Stomach (tissue), 19 donors: ENCODE measurements at places on chromosomes 2 and 18. TPM values are rescaled to one million over a fixed set of nuclear protein-coding genes. Genes with fewer than 3 reads are reported as not detected.
A peak's percentile ranks its signal among the peaks of the same experiment; 100 is the strongest.

Gene FBXO41
- 0.80 TPM for polyA plus RNA-seq

Gene AQP4
- 0.83 TPM for polyA plus RNA-seq

Gene ME2
- polyA plus RNA-seq: 40.6 TPM

Gene RAD51AP2
- 0.20 TPM for polyA plus RNA-seq

Gene WIPF1
- 8.8 TPM for polyA plus RNA-seq

Gene ANKRD62
- polyA plus RNA-seq: not detected

DNA sequence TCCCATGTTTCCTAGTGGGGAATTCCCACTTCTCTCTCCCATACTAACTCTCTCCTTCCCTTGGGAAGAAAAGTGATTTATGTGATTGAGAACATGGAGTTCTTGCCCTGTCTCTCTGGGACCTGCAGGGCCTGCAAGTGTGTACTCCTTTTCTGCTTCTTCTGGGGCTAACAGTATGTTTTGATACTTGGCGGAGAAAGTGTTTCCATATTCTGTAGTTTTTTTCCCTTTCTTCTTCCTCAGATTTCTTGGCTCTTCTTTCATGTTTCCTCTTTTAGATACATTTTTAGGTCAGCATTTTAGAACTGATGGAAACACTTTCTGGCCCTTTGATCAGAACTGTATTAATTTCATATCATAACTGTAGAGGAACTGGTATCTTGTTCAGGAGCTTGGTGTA, 352.2 kb downstream of the DLGAP1 start:
- no peak overlapping the region for H3K4me3 ChIP-seq
- H3K36me3 ChIP-seq: no peaks in the 10 kb centered on the region
- no peak overlapping the region for H3K27ac ChIP-seq
- no peaks in the 10 kb centered on the region for H3K27me3 ChIP-seq
- no peaks in the 10 kb centered on the region for H3K4me1 ChIP-seq

DNA sequence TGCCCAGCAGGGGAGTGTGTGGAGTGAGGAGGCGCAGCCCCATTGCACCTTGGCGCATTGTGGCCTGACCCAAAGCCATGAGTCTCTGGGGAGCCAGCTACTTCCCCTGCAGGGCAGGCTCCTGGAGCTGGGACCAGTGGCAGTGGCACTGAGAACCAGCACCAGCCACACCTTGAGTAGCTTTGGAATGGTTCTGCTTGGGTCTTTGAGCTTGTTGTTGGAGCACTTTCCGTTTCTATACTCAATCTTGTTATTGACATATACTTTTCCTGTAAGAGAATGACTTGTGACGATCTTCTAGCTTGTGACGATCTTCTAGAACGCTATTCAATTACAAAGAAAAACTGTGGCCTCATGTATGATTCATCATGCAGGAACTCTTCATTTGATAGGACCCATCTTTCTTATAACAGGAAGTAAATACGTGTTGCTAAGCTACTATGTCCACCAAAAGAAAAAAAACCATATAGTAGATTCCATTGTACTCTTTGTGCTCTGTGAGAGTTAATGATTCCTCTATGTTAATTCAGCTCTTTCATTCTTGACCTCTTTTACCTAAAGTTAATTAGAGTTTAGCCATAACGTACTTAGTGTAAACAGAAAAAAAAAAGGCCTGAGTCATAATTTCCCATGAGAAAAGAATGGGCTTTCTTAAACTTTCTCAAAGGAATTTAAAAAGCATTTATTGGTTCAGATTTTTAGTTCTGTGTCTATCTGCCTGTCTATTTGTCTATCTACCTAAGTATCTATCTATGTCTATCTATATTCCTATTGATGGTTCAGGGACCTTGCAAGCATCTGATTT, 113.1 kb downstream of the GATA6 start:
- H3K4me3 ChIP-seq: no peak overlapping the region
- no peaks in the 10 kb centered on the region for H3K27me3 ChIP-seq
- no peak for DNase-seq
- H3K27ac ChIP-seq: peak overlapping the region; percentile 18
- peaks cover 7% of the 10 kb centered on the region for H3K4me1 ChIP-seq

GRCh38 chr2:231545105-231545902, 15.1 kb upstream of the NMUR1 start:
- DNase-seq: peak; percentile 66
- H3K4me3 ChIP-seq: no peak overlapping the region
- no peaks in the 10 kb centered on the region for H3K36me3 ChIP-seq

- no peak for DNase-seq
- no peaks in the 10 kb centered on the region for H3K4me1 ChIP-seq
- no peaks in the 10 kb centered on the region for H3K27me3 ChIP-seq
- no peak overlapping the region for H3K27ac ChIP-seq
- H3K36me3 ChIP-seq: peaks cover 15% of the 10 kb centered on the region
Measured at GRCh38 chr2:179165356-179166000, 99.2 kb downstream of the SESTD1 start.

- no peaks in the 10 kb centered on the region for H3K27me3 ChIP-seq
- H3K27ac ChIP-seq: no peak overlapping the region
- H3K4me3 ChIP-seq: no peak overlapping the region
- H3K36me3 ChIP-seq: no peaks in the 10 kb centered on the region
- no peaks in the 10 kb centered on the region for H3K4me1 ChIP-seq
Measured at GRCh38 chr2:163132850-163133249, 294.3 kb upstream of the KCNH7 start.

- no peak overlapping the region for H3K4me3 ChIP-seq
- no peak for DNase-seq
- no peaks in the 10 kb centered on the region for H3K4me1 ChIP-seq
- H3K36me3 ChIP-seq: no peaks in the 10 kb centered on the region
Measured at GRCh38 chr18:11324956-11325882, 175.8 kb upstream of the PIEZO2 start.

- DNase-seq: no peak
- peak overlapping the region; percentile 66 for H3K27ac ChIP-seq
- peaks cover 13% of the 10 kb centered on the region for H3K4me1 ChIP-seq
- H3K4me3 ChIP-seq: no peak overlapping the region
- no peaks in the 10 kb centered on the region for H3K36me3 ChIP-seq
- no peaks in the 10 kb centered on the region for H3K27me3 ChIP-seq
Measured at GRCh38 chr2:233699424-233700027, 6.8 kb downstream of the UGT1A6 start.

DNA sequence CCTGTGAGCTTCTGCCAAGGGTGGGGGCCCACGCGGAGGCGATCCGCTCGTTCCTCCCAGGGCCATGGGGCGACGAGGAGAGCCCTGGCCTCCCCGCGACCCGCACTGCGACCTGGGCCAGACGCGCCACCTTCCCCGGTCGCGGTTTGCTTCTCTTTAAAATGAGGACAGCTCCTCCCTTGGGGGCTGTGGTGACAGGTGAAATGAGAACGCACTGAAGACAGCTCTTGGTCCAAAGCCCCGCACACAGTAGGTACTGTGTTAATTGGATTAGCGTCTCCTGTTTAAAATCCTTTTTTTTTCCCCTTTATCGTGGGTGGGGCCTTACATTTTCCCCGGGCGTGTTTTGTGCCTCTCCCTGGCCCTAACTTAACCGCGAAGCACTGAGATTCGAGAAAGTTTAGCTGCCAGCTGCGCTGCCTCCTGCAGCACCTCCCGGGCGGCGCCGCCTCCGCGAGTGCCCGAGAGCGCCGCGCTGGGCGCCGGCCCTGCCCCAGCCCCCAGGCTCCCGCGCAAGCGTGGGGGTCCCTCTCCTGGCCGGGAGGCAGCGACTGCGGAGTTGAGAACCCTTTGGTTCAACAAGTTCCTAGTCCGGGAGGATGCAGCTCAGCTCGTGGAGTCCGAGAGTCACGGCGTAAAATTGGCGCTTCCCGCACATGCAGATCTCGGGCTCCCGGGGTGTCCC, 1.1 kb downstream of the HPCAL1 start:
- peaks cover 42% of the 10 kb centered on the region for H3K4me1 ChIP-seq
- DNase-seq: peak; percentile 86
- H3K27ac ChIP-seq: peak overlapping the region; percentile 88
- H3K27me3 ChIP-seq: no peaks in the 10 kb centered on the region

- no peak overlapping the region for H3K4me3 ChIP-seq
- H3K27ac ChIP-seq: no peak overlapping the region
- no peak for DNase-seq
- H3K27me3 ChIP-seq: no peaks in the 10 kb centered on the region
- peaks cover 12% of the 10 kb centered on the region for H3K4me1 ChIP-seq
Measured at GRCh38 chr2:82652117-82652516, 1807.0 kb downstream of the SUCLG1 start.

- no peaks in the 10 kb centered on the region for H3K36me3 ChIP-seq
- H3K4me1 ChIP-seq: peaks cover 10% of the 10 kb centered on the region
- no peak overlapping the region for H3K27ac ChIP-seq
- H3K27me3 ChIP-seq: peaks cover 100% of the 10 kb centered on the region
- H3K4me3 ChIP-seq: no peak overlapping the region
Measured at GRCh38 chr2:222290401-222290735, 8.4 kb downstream of the PAX3 start.

- no peak for DNase-seq
- H3K36me3 ChIP-seq: no peaks in the 10 kb centered on the region
- H3K4me1 ChIP-seq: peaks cover 4% of the 10 kb centered on the region
- no peak overlapping the region for H3K27ac ChIP-seq
- no peak overlapping the region for H3K4me3 ChIP-seq
Measured at GRCh38 chr18:51234117-51235008, 36.9 kb upstream of the MEX3C start.

DNA sequence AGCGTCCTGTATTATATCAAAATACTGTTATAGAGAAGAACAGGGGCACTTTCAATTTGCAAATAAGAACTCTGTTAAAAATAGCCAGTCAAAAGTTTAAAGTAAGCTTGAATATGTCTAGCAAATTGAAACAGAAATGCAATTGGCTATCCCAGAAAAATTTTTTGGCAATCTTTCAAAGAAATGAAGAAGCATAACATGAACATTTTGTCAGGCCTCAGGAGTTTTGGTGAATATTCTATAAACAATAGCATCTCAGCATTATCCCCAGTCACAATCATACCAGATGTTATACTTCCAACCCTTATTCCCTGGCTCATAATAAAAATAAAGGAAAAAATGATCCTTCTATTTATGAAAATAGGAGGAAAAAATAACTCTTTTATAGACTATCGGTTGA, 252.4 kb downstream of the GRB14 start:
- no peak overlapping the region for H3K4me3 ChIP-seq
- H3K36me3 ChIP-seq: no peaks in the 10 kb centered on the region
- DNase-seq: peak; percentile 16
- H3K4me1 ChIP-seq: no peaks in the 10 kb centered on the region
- no peaks in the 10 kb centered on the region for H3K27me3 ChIP-seq

DNA sequence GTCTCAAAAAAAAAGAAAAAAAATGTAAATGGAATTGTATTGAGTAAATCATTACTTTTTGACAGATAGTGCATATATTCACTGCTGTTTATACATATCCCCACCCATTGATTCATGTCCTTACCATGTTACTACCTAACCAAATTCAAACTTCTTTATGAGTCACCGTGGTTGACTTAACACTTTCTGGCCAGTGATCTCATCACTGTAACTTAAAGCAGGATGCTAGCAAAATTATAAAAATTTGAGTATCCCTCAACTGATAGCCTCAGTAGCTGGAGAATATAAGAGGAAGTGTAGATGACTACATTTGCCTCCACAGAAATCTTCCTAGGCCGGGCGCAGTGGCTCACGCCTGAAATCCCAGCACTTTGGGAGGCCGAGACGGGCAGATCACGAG, 13.4 kb downstream of the CNOT9 start:
- no peak overlapping the region for H3K4me3 ChIP-seq
- H3K27ac ChIP-seq: no peak overlapping the region
- H3K36me3 ChIP-seq: peaks cover 67% of the 10 kb centered on the region
- no peak for DNase-seq

GRCh38 chr2:174682007-174682577, 82.2 kb downstream of the CHRNA1 start:
- peak overlapping the region; percentile 90 for H3K27ac ChIP-seq
- peak overlapping the region; percentile 83 for H3K4me3 ChIP-seq
- H3K27me3 ChIP-seq: no peaks in the 10 kb centered on the region

DNA sequence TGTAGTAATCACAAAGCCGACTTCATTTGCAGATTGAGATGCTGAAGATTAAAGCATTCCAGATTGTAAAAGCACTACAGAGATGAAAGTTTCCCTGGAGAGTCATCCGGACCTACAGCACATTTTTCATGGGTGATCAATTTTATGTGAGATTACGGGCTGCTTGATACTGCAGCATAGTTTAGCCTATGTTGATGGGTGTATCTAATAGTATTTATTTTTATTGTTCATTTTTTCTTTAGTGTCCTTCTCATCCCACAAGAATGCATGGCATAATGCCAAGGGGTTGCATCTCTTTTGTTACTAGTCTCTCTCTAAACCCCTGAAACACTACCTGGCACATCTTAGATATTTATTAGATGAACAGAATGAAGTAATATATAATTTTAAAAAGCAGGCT, 240.4 kb downstream of the MBD2 start:
- H3K36me3 ChIP-seq: no peaks in the 10 kb centered on the region
- no peak overlapping the region for H3K27ac ChIP-seq
- no peak overlapping the region for H3K4me3 ChIP-seq
- no peak for DNase-seq
- no peaks in the 10 kb centered on the region for H3K4me1 ChIP-seq

DNA sequence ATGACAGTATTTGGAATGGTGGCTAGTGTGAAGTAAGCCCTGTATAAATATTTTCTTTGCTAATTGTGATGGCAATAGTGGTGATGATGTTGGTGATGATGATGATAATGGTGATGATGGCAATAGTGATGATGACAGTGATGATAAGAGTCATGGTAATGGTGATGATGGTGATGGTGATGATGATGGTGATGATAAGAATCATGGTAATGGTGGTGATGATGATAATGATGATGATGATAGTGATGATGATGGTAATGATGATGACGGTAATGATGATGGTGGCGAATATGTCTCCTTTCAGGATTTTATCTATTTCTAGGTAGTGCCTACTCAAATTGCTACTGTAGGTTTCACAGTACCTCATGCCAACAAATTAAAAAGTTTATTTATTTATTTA, 205.4 kb downstream of the GALR1 start:
- H3K27ac ChIP-seq: no peak overlapping the region
- H3K36me3 ChIP-seq: no peaks in the 10 kb centered on the region
- no peaks in the 10 kb centered on the region for H3K27me3 ChIP-seq
- no peak overlapping the region for H3K4me3 ChIP-seq

DNA sequence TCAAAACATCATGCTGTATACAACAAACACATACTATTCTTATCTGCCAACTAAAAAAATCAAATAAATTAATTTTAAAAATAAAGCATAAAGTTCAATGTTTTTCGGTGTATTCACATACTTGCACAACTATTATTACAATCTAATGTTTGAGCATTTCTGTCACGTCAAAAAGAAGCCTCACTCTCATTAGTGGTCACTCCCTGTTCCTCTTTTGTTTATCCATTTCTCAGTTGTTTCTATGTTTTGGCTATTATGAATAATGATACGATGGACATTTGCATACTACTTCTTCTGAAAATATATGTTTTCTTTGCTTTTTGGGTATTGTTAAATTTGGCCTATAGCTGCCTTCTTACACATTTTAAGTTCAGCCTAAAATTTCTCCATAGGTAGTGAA, 773.0 kb upstream of the HS6ST1 start:
- H3K4me3 ChIP-seq: no peak overlapping the region
- no peak overlapping the region for H3K27ac ChIP-seq
- H3K36me3 ChIP-seq: no peaks in the 10 kb centered on the region
- no peaks in the 10 kb centered on the region for H3K4me1 ChIP-seq
